GM13976 (cell line): ENCODE measurements at places on chromosomes 3 and 15.

- DNase-seq, result no peak
These were observed 352.6 kb upstream of the ICE2 start for GRCh38 chr15:60831540-60831939.

DNA sequence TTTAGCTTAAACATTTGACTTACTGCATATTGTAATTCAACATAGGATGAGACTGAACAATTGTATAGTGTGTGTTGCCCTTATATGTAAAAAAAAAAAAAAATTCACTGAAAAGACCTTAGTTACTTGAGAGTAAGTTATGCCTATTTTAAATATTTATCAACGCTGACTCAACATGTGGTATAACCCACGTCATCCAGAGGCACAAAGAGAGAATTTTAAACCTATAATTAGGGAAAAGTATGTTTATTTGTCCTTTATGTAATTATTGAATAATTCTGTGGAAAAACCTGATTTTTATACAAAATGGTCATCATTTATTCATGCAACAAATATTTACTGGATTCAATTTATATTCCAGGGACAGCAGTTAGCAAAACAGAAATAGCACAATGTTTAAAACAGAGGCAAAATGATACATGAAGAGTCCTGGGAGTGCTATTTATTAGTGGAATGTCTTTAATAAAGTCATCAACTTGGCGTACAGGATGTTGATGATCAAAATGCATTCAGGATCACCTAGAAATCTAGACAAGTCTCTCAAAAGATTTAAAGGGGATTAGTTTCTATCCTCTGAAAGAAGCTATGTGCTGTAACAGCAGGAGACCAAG is 223.7 kb downstream of the PCCB start:
- DNase-seq, result no peak

GRCh38 chr3:114406922-114407321 is 113.1 kb downstream of the TIGIT start:
- no peak for DNase-seq

DNA sequence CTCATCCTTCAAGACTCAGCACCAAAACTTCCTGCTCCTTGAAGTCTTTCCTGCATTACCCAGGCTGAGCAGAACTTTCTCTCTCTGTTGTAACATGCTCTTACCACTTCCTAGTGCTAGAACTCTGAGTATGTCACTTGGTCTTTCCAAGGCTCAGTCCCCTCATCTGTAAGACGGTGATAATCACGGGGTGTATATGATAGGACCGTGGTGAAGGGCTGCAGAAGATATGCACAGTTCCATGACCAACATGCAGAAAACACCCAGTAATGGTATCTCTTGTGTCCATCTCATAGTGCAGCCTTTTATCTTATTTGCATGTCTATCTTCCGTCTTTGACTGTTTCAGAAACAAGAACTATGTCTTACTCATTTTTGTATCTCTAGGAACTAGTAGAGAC is 154.5 kb downstream of the ZNF621 start:
- DNase-seq, result no peak

DNA sequence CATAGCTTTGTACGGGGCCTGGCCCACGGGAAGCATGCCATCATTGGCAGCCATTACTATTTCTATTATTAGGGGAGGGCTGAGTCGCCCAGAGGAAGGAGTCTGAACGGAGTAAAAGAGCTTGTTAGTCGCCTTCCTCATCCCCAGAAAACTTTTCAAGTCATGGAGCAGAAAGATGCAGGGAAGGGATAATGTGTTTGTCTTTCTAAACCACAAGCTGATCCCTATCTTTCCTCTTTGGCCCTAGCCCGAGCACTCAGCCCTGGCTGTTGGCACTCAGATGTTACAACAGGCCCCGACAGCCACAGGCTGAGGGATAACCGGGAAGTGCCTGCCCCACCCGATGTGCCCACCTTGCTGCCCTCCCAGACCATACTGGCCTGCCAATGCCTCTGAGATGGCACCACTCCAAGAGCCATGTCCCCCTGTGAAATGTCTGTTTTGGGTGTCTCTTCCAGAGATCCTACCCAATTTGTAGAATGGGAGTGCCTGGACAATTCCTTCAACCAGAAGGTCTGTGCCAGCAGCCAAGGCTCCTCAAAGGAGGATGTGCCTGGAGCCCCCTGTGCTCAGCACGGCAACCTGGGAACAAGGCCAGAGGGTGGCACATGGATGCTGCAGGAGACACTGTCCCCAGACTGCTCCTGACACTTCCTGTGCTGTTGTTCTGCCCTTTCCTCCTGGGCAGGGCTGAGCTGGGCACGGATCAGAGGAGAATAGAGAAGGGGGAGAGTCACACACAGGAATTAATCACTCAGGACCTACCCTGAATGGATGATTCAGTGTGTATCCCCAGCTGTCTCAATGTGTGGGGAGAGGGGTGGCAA is 10.8 kb downstream of the PAK6 start:
- no peak for DNase-seq

GRCh38 chr15:29364426-29365078 is 94.9 kb upstream of the NSMCE3 start:
- DNase-seq, result no peak

- DNase-seq, result no peak
These were observed 30.4 kb downstream of the FSTL1 start for GRCh38 chr3:120420360-120420759.

DNA sequence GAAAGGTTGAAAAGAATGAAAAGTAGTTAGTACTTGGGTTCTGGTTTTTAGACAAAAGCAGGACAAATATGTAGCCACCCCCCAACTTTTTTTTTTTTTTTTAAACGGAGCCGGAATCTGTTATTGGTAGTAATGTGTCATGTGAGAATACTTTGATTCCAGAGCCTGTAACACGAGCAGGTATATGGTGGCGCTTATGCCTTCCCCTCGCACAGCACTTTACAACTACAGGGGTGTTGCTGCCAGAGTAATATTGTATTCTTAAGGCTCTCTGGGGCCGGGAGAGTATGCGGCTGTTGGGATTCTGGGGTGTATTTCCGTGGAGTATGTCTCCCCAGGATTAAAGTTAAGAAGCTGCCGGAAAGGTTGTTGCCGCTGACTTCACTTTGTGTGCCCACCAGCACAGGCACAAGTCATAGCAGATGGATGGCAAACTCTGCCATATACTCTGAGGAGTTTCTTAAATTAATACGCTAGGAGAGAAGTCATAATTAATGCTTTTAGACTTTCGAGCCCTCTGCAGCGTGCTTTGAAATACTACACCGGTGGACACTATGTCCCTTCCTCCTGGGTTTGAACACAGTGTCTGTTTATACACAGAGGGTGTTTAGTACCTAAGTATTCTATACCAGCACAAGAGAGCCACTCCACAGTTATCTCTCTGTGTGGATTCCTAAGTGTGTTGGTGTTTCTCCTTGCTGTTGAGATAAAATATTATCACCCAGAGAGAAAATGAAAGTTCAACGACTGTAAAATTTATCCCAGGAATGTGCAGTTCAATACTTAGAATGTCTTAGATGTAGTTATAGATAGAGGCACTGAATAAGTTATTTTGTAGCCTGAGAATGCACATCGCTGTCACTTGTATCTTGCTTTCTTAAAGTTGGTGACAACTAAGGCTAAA is 1.4 kb downstream of the MBNL1 start:
- no peak for DNase-seq

DNA sequence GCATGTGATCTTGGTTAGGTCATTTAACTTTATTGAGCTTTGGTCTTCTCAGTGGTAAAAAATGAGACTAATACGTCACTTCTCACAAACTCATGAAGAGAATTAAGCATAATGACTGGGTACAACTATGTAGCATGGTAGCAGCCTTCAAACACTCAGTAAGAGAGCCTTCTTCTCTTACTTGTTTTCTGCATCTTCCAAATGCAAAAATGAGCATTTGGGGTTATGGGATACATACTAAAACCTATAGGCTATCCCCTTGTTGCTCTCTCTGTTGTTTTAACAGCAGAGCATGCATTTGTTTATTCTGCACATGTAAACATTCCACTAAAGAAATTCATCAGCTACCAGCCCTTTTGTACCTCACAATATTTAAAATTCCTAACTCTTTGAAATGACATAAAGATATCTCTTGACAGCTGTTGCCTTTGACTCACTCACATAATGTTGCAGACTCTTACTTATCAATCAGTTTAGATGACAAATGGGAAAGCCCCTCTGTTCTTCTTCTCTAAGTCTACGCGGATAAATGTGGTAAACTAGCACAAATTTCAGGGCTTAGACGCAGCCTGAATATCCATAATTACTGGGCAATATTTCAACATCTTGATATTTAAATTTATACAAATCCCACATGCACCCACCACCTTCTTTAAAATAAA is 327.3 kb upstream of the SATB1 start:
- no peak for DNase-seq

GRCh38 chr3:66442254-66443117 is 58.3 kb downstream of the LRIG1 start:
- no peak for DNase-seq
